ENCODE measurements at places on chromosomes 5 and 9. TPM values are rescaled to one million over a fixed set of nuclear protein-coding genes. Genes with fewer than 3 reads are reported as not detected.

GRCh38 chr9:128683340-128684064, 5.5 kb upstream of the SET start:
- DNase-seq = peak; percentile 94

GRCh38 chr5:59800347-59800893, 93.1 kb downstream of the PDE4D start:
- DNase-seq = peak; percentile 31

DNA sequence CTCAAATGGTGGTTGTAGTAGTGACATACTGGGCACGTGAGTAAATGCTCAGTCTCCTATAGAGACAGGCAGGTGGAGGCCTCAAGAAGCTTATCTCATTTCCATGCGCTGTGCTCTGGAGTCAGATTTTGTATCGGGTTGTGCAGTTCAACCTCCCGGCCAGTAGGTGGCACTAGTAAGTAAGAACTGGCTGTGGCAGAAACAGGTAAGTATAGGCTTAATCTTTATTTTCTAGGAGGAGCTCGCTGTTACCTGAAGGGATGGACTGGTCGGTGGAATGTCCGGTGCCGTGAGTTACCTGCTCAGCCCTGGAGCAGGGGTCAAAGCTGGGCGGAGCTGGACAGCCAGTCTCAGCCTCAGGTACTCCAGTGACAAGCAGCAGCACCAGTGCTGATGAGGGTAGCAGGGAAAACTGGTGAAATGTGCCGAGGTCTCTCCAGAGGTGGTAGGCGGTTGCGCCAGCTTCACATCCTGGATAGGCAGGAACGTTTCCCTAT, 880.1 kb upstream of the SEMA6A start:
- peak; percentile 63 for DNase-seq

DNA sequence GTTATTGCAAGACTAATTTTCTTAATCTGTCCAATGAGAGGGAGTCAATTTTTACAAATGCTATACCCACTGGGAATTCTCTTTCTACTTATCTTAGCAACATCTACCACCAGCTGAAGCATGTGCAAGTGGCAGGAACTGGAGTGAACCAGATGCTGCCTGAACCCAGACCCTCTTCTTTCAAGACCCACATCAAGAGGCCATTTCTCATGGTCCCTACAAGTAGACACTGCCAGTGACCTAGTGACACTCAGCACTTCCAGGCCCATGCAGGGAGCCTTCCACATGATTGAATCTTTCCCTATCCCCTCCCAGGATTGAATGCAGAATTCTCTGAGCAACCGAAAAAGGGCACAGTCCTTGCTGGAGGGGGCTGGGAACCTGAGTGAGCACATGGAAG, 148.2 kb upstream of the ADAMTS16 start:
- DNase-seq = no peak

- no peak for DNase-seq
Observed at GRCh38 chr9:93650448-93650847, 74.1 kb downstream of the PHF2 start.

DNA sequence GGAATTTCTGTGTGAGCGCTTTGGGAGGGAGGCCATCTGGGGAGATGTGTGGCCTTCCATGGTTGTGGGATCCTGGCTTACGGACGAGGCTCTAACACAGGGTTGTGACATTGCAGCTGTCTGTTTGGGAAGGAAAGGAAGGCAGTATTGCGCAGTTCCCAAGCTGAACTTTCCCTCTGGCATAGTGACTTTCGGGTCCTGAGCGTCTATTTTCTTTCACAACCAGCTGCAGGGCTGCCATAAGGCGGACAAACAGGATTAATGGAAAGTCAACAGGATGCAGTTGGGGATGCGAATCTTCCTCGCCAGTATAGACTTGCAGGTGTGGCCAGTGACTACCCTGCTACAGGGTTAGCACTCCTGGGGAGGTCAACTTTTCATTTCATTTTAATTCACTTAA, 25.9 kb downstream of the CCT5 start:
- no peak for DNase-seq

GRCh38 chr5:175261037-175261436, 182.9 kb downstream of the DRD1 start:
- no peak for DNase-seq

- DNase-seq = no peak
Observed at GRCh38 chr5:26388976-26389375, 649.4 kb downstream of the CDH9 start.

- no peak for DNase-seq
Observed at GRCh38 chr5:132655821-132656773, 1.9 kb upstream of the IL13 start.

DNA sequence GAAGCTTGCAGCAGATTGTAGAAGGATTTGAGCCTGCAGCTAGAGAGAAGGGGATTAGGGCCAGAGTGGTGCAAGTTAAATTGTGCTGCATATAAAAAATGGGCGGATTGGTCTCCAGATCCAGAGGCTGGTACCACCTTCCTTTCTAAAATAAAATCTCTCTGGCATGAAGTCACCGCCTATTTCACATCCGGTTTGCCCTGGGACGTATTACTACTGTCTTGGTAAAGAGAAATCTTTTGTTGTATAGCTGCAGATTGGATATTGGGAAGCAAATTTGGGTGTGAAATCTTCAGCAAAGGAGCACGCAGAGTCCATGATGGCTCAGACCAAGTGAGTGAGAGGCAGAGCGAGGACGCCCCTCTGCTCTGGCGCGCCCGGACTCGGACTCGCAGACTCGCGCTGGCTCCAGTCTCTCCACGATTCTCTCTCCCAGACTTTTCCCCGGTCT, at the start of gene GABRA1:
TSS of gene GABRA1 (plus strand) at position 180 of the 451 bp plus-strand sequence. CDS start 2,691 bp downstream, outside the sequence.
- DNase-seq = peak; percentile 57

DNA sequence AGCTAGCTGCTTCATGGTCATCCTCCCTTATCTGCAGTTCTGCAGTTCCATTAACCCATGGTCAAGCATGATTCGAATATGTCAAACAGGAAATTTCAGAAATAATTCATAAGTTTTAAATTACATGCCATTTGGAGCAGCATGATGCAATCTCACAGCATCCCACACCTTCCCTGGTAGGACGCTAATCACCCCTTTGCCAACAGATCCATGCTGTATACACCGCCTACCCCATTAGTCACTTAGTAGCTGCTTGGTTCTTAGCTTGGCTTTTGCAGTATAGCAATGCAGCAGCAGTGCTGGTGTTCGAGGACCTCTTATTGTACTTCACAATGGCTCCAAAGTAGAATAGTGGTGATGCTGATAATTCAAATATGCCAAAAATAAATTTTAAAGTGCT, 739.7 kb upstream of the CDH9 start:
- DNase-seq = no peak

- no peak for DNase-seq
Observed at GRCh38 chr5:16578474-16578883, 38.3 kb downstream of the RETREG1 start.

GRCh38 chr5:10365782-10366181, 12.3 kb downstream of the MARCHF6 start:
- DNase-seq = no peak

DNA sequence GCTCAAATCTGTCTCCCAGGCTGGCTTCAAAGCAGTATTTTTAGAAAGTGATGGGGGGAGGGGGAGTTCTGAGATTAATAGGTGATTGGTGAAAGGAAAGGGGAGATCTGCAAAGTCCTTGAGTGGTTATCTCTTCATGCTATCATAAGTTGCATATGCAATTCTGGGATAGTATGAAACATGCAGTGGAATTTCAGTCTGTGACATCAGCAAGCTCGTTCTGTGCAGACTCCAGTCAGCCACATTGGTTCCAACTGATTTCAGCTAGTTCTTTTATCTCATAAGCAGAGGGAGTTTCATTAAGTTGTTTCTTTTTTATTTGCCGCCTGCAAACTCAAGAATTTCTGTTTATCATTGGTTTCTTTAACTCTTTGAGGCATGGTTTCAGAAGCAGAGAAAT, 180.5 kb upstream of the SH3GL2 start:
- DNase-seq = no peak

- no peak for DNase-seq
Observed at GRCh38 chr9:20987521-20987920, 43.9 kb downstream of the HACD4 start.

- DNase-seq = no peak
Observed at GRCh38 chr5:45578270-45578669, 117.9 kb downstream of the HCN1 start.

DNA sequence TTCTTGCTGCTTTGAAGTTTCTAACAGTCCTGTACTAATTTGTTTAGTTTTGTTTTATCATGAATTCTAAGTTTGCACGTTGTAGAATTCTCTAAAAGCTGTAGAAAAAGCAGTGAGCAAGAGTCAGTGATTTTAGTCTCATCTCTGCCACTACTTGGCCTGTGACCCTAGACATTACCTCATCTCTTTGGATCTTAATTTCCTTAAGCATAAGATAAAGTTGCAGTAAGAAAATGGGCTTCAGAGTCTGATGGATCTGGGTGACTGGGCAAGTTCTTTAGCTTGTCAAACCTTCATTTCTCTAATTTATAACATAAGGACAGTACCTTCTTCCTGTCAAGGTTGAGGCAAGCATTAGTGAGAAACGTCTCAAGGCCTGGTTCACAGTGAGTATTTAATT, 247.9 kb downstream of the DMRT2 start:
- no peak for DNase-seq

DNA sequence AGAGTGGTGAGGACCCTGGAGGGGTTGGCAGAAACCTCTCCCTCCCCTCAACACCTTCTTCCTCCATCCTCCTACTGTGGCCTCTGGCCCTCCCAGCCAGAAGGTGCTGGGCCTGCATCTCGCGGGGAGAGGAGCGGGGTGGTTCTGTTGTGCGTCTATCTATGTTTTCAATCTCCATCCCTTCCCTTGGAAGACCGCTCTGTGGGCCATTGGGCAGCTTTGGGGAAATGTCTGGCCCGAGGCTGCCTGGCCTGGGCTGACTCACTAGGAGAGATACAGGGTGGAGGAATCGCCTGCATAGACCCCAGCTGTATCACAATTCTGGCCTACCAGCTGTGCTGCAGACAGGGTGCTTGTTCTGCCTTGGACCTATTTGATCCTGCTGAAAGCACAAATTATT, 48.4 kb upstream of the DAB2IP start:
- DNase-seq = no peak

DNA sequence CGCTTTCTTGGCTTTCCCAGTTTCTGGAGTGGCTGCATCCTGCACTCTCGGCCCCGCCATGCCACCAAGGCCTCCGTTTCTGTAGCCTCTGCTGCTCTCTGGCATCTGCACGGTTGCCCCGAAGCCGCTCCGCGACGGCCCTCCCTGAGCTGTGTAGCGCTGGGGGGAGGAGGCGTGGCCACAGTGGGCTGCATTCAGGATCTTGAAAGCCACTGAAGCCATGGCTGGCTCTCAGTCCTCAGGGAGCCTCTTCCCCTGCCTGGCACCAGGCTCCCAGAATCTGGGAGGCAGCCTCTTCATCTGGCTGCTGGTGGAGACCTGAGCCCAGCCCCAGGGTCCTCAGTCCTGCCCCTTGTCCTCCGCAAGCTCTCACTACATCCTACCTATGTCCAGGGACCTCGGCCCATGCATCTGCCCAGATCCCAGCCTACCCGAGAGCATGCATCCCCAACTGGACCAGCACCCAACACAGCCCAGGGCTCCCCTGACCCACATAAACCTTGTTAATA, 25.1 kb downstream of the PAEP start:
- DNase-seq = no peak

DNA sequence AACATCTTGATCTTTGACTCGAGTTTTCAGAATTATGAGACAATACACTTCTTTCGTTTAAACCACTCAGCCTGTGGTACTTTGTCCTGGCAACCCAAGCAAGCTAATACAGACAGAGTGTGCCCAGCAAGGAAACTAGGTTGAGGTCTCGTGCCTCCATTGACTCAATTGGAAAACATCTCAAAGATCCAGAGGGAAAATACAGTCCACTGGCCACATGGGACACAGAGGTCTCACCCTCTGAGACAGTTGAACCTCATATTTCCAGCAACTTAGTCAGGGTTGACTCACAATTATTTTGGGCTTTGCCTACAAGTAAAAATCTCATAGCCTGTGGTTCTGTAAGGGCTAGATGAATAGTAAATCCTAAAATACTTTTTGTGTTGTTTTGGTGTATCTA, 631.5 kb downstream of the MTRR start:
- DNase-seq = no peak

- no peak for DNase-seq
Observed at GRCh38 chr9:135400496-135400895, 79.1 kb upstream of the PPP1R26 start.

- no peak for DNase-seq
Observed at GRCh38 chr5:170681013-170681433, 102.5 kb upstream of the GABRP start.

GRCh38 chr9:72497447-72498046, 23.9 kb upstream of the TMC1 start:
- no peak for DNase-seq

GRCh38 chr5:158209219-158209908, 350.4 kb upstream of the CLINT1 start:
- DNase-seq = no peak

DNA sequence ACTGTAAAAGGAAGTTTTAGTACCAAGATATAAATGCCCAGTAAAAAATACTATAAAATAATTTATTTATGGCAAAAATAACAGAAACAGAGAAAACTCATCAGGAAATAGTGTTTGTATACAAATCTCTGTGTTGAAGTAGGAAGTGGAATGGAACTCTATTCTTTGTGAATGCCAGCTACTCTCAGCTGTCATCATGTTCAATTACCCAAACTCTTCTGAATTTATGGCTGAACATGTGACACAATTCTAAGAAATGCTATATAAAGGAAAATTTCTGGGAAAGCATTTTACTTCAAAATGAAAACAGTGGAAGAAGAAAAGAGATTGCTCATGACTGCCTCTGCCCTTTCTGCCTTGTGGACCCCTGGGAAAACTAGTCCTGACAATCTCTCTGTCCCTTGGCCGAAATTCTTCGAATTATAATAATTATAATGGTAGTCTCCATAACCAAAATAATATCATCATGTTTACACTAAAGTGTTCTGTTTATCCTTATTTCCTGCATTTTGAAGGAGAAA, 522.3 kb upstream of the ST8SIA4 start:
- DNase-seq = no peak

The MAMDC2 gene
- total RNA-seq = 15.3 TPM

The ADAMTSL2 gene
- total RNA-seq = 0.69 TPM

The FGF10 gene
- total RNA-seq = 0.54 TPM

The FOXD4L5 gene
- 0.13 TPM for total RNA-seq

The FOXD4L6 gene
- 0.13 TPM for total RNA-seq

The CCDC192 gene
- total RNA-seq = 0.63 TPM

The BTNL9 gene
- total RNA-seq = 0.89 TPM

The PCDHA1 gene
- 0.50 TPM for total RNA-seq

The C5orf63 gene
- not detected for total RNA-seq

The CHSY3 gene
- total RNA-seq = 1.4 TPM

The TIMD4 gene
- total RNA-seq = not detected

The SH3GL2 gene
- 4.9 TPM for total RNA-seq

The CTNNA1 gene
- 302 TPM for total RNA-seq

The MUSK gene
- total RNA-seq = not detected
